Inflammatory macrophage treated with lipopolysaccharide for 1 hour (primary cell): ENCODE measurements at places on chromosomes 16 and 17.

DNA sequence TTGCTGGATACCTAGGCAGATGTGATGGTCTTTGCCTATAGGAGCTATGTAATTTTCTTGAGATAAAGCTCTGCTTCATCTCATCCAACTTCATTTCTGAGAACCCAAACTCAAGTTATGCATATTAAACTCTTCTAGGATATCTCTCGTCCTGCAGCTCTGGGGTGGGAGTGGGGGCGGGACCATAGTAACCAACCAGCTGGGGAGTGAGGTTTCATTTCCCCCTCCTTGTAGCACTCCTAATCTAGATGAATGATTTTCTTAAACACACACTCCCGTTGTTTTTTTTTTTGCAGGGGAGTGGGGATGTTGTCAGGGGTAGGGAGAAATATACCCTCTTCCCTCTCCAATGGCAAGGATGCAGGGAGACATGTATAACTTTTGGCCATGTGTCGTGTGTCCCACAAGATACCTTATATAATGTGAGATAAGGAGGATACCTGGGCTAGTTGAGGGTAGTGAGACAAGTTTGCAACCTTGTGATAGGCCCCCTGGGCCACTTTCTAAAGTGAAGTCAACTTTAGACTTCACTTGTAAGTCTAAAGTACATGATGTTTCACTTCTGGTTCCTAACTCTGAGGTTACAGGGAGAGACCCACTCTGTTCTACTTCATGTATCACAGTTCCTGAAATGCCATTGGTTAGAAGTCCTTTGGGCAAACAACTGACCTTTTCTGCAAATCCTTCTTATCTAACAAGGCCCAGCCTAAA is 10.5 kb upstream of the HEATR6 start:
- no peak for DNase-seq

DNA sequence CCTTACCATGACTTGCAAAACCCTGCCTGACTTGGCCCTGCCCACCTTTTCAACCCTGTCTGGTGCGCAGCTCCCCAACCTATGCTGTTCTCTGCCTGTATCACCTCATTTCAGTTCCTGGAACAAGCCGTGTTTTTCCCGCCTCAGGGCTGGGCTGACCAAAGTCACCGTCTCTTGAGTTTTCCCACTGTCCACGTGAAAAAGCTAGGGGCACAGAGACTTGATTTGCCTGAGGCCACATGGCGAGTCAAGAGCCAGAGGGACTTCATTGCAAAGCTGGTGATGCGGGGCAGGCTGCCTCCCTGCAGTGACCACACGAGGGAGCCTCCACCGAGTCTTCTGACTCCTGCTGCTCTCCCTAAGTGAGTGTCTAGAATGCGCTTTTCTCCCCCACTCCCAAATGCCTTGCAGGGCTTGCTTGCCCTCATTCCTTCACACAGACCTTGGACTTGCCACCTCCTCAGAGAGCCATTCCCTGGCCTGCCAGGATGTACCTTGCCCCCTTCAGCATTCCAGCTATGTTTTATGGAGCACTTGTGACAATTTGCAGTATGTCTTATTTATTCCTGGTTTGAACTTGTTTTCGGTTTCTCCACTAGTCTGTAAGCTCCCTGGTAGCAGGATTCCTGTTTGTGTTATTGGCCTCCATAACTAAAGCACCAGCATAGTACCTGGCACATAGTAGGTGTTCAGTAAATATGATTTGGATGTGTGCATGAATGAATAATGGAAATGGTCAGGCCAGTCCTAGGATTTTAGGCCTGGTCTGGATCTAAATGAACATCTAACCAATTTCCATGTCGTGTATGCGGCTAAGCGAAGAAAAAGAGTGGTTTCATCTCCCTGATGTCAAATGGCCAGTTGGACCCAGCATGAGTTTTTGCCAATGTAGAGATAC is 252.3 kb downstream of the SNX29 start:
- peak; percentile 5 for DNase-seq

- DNase-seq: no peak
Measured at GRCh38 chr16:50428742-50429141, 60.0 kb upstream of the BRD7 start.

DNA sequence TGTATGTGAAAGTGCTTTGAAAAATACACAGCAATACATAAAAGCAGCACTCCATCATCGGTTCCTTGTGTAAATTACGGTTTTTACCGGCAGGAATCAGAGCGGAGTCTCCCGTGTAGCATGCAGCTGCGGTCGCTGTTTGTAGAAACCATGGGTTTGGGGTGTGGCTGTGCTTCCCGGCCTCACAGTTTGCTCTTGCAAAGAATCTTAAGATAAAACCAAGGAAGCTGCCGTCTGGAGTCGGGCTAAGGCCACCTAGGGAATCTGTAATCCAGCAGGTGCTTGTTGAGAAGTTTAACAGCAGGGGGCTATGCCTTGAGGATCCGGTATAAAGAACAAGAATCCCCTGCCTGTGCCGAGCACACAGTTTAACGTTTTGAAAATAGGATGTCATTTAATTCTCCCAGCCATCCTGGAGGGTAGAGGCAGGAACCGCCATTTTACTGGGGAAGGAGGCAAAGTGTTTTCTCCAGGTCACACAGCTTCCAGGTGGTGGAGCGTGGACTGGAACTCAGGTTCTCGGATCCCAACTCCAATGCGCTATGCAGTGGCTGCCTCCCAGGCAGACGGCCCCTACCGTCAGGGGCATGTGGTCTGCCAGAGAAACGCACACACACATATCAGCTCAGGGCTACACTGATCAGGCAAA is 6.0 kb upstream of the TLCD3A start:
- DNase-seq: no peak

GRCh38 chr17:37174205-37174604 is 201.6 kb upstream of the C17orf78 start:
- no peak for DNase-seq

DNA sequence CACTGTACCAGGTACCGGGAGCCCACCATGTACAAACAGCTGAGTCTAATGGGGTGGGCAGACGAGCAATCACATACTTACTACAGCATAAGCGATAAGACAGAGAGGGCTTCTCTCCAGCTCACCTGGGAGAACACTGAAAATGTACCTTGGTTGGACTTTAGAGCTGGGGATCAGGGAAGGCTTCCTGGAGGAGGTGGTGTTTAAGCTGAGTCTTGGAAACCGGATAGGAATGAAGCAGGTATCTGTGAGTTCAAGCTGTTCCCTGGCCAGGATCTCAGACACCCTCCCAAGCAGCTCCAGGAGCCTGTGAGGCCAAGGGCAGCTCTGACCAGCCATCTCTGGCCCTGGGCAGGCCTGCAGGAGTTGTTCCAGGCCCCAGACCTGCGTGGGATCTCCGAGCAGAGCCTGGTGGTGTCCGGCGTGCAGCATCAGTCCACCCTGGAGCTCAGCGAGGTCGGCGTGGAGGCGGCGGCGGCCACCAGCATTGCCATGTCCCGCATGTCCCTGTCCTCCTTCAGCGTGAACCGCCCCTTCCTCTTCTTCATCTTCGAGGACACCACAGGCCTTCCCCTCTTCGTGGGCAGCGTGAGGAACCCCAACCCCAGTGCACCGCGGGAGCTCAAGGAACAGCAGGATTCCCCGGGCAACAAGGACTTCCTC is 8.0 kb upstream of the SERPINF1 start:
- peak; percentile 55 for DNase-seq

DNA sequence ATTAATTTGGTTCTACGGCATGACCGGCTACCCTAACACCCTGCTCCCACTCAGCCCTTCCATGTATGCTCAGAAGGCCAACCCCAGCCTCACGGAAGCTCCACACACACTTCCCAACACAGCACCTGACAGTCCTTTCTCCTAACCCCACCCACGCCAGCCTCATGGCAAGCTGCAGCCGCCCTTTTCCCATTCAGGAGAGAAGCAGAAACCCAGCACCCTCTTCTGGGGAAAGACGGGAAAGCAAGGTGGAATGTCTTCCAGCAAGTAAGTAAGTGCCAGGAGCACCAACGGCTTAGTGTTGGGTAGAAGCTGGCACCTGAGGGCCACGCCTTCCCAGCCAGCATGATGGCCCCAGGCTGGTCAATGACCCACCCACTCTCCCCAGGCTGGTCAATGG is 32.1 kb downstream of the ABR start:
- no peak for DNase-seq

DNA sequence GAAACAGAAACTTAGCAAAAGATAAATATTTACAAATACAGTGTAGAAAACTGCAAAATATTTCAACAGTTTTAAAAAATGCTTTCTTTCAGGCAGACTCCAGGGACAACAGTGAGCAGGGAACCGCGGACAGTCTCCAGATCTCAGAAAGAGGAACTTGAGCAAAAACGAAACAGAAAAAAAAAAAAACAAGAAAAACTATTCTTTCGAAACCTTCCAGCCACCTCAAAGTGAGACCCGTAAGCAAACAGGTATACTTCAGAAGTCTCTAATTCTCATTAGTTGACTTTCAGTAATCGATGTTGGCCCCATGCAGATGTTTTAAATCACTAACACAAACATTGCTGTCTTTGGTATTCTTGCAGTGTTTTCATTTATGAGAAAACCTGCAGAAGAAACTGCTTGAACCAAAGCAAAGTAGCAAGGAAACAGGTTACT is 15.7 kb upstream of the CCL1 start:
- peak; percentile 74 for DNase-seq

DNA sequence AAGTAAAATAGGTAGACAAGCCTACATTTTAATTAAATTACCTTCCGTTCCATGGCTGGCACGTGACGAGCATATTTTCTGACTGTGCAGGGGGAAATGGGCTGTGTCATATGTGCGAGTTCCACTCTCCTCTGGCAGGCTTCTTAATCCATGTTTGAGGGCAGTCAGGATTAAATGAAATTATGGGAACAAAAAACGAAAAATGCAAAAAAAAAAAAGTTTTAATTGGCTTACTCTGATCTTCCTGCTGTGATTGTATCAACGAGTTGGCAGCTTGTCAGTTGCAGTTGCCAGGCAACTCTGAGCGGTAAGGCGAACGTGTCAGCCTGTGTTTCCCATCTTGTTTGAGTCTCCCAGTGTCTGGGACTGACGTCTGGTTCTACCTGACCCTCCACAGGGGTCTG is 302.9 kb upstream of the XYLT1 start:
- DNase-seq: no peak
